KBM-7 (cell line): ENCODE measurements at places on chromosomes 3 and 15.

- DNase-seq: no peak
Measured at GRCh38 chr3:129453732-129454131, 13.7 kb downstream of the IFT122 start.

DNA sequence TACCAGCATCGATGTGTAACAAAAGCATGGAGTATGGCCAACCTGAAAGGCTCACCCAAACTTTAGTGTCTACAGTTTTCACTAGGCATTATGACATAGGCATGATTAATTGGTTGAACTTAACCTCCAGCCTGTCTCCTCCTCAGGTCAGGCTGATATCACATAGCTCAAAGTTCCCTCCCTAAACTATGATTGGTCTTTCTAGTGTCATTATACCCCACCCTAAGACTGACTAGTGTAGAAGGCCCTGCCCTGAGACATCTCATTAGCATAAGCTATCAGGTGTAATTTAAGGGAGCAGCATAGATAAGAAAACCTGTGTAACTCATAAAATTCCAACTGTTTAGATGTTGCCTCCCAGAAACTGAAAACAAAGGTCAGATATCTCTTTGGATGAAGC, 195.2 kb downstream of the ALCAM start:
- no peak for DNase-seq

DNA sequence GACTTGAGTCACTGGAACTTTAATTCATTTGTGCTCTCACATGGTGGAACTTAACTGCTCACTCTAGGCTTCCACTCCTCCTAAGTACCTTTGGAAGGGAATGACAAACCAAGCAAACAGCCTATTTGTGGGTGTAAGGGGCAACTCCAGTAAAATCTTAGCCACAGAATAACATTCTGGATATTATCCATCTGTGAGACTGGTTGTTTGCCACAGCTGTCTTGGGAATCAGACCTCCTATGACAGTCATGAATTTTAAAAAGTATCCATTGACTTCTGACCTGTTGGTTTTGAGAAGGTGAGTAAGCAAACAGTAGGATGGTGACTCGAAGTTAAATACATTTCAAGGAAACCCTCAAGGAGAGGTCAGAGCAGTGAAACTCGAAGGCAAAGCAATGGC, 147.3 kb upstream of the CDIN1 start:
- no peak for DNase-seq

GRCh38 chr3:71502066-71502625, 81.4 kb downstream of the FOXP1 start:
- no peak for DNase-seq

DNA sequence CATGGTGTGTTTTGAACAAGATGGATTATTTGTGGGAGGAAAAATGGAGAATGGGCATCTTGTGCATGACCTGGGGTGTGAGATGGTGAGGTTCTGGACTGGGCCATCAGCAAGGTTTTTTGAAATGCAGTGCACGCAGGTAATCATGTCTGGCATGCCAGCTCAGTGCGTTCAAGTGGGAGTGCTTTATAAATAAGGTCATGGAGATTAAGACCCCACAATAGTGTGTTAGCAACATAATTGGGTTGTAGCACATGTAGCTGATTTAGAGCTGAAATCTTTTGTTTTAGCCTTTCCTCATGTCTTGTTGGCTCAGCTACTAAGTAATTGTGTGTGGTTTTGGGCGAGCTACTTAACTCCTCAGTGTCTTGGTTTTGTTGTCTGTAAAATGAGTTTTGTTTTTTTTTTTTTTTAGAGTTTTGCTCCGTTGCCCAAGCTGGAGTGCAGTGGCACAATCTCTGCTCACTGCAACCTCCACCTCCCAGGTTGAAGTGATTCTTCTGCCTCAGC, 3.9 kb upstream of the CACNA1D start:
- no peak for DNase-seq

DNA sequence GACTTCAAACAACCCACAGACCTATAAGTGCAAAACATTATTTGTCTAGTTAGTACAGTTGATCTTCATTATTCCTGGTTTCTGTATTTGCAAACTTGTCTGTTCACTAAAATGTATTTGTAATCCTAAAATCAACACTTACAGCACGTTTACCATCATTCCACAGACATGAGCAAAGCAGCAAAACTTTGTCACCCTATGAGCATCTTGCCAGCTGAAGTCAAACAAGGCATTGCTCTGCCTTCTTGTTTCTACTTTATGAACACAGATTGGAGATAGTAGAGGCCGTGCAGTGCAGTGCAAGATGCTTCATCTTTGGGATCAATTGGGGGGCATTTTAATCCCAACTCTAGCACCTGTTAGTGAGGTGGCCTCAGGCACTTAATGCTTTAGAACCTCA, 202.1 kb downstream of the NLGN1 start:
- DNase-seq: no peak

- no peak for DNase-seq
Measured at GRCh38 chr15:48109212-48109611, 11.6 kb upstream of the SLC24A5 start.

DNA sequence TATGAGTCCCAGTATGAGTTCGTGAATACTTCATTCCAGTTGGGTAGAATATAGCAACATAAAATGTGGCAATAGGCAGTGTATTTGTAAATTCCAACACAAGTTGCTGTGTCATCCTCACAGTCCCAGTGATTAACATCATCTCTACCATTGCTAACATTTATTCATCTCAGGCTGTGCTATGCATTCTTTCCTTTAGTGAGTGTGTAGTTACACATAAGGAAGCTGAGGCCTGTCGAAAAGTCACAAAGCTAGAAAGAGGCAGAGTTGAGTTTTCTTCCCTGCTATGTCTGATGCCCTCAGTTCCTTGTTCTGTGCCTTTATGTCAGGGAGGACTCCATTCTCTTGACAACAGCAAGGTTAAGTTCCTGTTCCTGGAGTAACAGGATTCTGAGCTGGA, 96.4 kb downstream of the FNDC3B start:
- DNase-seq: no peak

DNA sequence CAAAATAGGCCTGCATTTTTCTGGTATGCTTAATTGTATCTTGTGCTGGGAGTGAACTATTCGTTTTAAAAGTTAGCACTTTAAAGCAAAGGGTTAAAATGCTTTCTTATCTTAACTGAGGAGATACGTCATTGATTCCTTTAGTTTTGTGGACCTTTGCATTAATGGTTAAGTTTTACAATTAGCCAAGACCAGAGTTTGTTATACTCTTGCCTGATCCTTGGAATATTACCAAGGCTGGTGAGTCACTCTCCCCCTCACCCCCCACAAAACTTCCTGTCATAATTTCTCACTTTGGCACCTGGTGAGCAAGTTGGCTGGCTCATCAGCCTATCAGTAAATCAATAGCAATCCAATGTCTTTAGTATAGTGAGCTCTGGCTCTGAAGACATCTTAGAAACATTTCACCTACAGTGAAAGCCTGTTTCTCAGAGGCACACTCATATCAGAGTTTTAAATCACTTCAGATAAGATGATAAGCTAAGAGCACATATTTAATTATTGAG, 26.7 kb downstream of the SLC2A2 start:
- DNase-seq: peak; percentile 34

DNA sequence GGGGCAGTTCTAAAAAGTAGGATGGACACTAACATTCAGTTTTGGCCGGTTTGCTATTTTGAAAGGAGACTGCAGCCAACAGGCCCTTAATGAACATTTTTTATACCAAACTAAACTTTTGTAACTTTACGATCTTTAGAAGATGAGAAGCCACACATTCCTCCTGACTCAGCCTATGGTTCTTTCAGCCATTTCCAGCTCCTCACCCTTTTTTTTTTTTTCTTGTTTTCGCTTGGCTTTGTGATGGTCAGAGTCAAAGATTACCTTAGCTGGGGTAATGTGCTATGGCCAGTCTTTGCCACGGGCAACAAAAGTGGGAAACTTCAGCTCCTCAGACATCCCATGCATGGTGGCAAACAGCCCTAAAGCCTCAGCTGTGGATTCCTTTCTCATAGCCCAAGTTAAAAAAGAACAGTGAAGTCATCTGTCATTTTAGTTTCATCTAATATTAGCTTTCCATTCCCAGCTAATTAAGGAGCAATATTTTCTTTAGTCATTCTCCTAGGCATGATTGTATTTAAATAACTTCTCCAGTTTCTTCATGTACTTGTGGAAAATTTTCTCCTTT, 368.7 kb downstream of the MFSD1 start:
- DNase-seq: no peak

- DNase-seq: no peak
Measured at GRCh38 chr3:178586076-178586475, 49.8 kb downstream of the KCNMB2 start.

DNA sequence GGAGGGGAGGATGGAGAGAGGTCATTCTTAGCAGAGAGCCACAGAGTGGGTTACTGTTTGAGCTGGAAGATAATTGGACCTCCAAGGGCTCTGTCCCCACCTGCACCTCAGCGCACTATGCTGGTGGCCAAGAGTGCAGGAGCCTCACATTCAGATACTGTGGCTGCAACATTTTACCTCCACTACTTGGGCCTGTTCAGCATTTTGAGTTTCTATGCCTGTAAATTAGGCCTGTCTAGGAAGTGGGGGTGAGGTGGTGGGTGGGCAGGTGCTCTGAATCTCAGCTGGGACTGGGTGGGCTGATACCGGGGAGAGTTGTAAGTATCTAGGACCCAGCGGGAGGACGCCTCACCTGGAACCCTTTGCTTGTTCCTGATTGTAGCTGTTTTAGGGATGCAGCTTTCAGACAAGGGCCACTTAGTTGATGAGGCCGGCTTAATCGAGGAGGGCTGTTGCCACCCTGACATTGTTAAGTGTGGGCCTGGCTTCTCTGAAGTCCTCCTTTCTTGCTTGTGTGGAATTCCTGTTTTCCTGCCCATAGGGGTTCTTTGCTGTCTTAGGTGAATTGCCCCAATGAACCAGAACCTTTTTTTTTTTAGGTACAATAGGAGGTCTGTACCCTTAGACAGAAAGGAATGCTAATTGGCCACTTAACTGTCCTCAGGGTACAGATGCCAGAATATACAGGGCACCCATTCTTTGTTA, 83.8 kb downstream of the SMAD3 start:
- no peak for DNase-seq

- DNase-seq: no peak
Measured at GRCh38 chr3:192685801-192686200, 41.5 kb downstream of the FGF12 start.

GRCh38 chr3:181631901-181632300, 79.8 kb upstream of the SOX2 start:
- no peak for DNase-seq

- DNase-seq: no peak
Measured at GRCh38 chr15:86079508-86080266, at the start of gene AGBL1. Gene AGBL1, plus strand, starts transcription at chr15:86079871.

GRCh38 chr3:2774481-2775249, 335.5 kb downstream of the IL5RA start:
- no peak for DNase-seq

GRCh38 chr3:53260286-53260785, 4.5 kb upstream of the TKT start:
- no peak for DNase-seq

- DNase-seq: peak; percentile 41
Measured at GRCh38 chr15:44501768-44502366, 35.1 kb upstream of the EIF3J start.

GRCh38 chr3:149999421-149999820, 28.7 kb upstream of the PFN2 start:
- DNase-seq: no peak

- DNase-seq: no peak
Measured at GRCh38 chr3:28924744-28925360, 356.0 kb upstream of the RBMS3 start.

DNA sequence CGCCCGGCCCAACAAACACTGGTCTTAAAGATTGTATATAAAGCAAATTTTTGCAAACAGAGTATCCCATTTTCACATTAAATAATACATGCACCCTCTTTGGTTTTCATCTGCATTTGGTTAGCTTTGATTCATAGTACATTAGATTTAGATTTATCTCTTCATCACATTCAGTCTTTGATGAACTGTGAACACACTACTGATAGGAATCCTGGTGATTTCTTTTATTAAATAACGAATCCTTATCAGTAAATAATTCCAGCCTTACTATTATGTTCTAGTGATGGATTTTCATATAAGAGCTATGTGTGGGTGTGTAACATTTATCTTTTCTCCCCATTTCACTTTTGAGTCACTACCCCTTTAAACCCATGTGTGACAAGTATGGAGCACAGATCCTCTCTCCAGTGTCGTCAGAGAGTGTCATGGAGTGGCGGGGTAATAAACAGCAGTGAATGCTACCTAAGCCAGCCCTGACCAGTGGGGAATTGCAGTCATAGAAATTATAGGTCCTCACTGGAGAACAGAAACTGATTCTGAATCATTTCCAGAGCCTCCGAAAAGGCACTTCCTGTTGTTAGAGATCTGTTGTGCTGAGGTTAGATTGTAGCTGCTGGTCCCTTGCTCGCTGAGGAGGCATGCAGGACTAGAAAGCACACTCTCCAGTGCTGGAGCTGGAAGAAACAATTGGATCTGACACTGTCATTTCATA, 22.0 kb downstream of the SLC7A14 start:
- DNase-seq: no peak

- DNase-seq: no peak
Measured at GRCh38 chr3:12132881-12133280, 25.8 kb downstream of the TIMP4 start.

- DNase-seq: peak; percentile 68
Measured at GRCh38 chr3:171459137-171459941, 866 bp downstream of the TNIK start.

DNA sequence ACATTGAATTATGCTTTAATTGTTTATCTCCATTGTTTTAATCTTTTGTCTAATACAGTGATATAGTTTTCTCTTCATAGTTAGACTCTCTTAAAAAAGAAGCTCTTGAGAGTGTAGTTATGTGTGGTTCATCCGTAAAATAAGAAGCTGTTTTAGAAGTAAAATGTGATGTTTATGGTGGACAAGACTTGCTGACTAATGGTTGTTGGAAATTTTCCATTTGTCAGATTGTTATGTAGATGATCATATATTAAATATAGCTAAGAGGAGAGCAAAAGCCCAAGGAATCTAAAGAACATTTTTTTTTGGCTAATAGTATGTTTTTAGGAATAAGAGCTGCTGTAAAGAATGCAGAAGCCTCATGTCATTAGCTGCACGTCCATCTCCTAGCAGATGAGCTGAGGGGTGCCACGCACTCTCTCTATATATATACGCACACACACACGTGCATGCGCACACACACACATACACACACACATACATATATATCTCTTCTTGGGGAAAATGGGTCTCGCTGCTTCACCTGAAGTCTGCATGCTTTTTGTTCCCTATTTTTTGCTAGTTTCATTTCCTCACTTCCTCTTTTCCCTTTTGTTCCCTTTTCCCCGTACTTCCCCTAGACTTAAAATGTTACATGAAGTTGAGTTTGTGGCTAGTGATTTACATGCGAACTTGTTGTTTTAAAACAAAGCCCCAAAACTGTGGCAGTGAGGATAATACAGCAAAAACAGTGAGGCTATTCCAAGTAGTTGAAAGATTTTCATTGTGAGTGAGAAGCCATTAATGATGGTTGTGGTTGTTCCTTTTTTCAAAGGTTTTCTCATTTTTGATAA, 107.8 kb downstream of the MBNL1 start:
- peak; percentile 99 for DNase-seq

- no peak for DNase-seq
Measured at GRCh38 chr3:37214076-37214475, 39.7 kb upstream of the LRRFIP2 start.
